ENCODE measurements at places on chromosomes 5 and 9.

- DNase-seq = no peak
Observed at GRCh38 chr5:113203916-113204315, 227.3 kb downstream of the DCP2 start.

- no peak for DNase-seq
Observed at GRCh38 chr5:116883875-116884274, 309.3 kb upstream of the SEMA6A start.

DNA sequence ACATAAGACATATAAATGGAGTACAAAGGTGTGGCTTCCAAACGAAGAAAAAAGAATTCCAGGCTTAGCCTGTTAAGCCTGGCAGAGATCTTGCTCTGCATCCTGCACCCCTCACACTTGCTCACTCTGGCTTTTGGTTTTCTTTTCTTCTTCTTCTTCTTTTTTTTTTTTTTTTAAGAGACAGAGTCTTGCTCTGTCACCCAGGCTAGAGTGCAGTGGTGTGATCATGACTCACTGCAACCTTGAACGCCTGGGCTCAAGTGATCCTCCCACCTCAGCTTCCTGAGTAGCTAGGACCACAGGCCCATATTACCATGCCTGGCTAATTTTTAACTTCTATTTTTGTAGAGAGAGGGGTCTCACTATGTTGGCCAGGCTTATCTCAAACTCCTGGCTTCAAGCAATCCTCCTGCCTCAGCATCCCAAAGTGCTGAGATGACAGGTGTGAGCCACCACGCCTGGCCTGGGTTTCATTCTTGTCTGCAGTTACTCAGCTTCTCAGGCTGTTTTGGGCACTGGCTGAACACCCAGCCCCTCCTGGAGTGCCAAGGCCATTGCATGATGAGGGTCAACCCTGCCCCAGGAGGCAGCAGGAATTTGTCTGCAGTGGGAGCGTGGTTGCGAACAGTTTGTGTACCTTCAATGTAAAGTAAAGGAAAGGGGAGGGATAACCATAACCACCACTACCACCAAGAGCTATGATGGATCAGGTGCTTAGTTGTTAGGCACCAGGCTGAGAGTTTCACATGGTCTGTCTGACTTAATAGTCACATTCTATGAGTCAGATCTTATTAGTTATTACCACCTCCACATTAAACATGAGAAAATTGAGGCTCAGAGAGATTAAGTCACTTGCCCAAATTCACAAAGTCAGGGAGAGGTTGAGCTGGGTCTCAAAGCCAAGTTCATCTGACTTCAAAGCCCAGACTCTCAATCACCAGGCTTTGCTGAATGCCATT is 219.2 kb upstream of the PANK3 start:
- DNase-seq = peak; percentile 33

GRCh38 chr5:120463991-120464626 is at the start of gene PRR16:
Gene PRR16, plus strand, starts transcription at chr5:120464300.
- peak; percentile 32 for DNase-seq

DNA sequence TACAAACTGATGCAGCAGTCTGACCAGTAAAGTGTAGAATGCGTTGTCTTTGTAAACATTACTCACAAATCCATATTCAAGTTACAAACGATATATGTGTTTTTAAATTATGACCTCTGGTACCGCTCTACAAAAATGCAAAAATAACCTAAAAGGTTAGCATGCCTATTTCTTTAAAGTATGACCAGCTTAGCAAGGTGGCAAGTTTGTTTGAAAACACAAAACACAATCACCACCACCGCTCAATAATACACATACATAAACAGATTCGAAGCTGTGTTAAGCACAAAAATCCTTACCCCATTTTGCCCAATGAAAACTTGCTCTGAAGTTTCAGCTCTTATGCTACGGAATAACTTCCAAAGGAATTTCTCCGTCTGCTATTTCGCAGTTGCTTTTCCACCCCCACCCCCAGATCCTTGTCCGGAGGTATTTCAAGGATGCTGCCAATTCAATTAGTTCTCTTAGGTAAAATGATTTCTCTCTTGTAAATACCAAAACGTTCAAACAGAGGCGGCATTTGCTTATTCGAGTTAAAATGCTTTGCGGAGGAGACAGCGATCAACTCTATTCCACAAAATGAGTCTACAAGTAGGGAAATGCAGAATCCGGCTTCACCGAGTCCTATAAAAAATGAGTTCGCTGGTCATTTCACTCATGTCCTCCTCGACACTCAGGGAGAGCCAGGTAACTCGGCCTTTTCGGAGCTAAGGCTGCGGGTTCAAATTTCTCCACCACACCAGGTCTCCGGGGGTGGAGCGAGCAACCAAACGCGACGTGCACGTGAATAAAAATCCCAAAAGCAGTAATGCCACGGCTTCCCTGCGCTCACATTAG is 1.2 kb downstream of the HOMER1 start:
- DNase-seq = peak; percentile 63

DNA sequence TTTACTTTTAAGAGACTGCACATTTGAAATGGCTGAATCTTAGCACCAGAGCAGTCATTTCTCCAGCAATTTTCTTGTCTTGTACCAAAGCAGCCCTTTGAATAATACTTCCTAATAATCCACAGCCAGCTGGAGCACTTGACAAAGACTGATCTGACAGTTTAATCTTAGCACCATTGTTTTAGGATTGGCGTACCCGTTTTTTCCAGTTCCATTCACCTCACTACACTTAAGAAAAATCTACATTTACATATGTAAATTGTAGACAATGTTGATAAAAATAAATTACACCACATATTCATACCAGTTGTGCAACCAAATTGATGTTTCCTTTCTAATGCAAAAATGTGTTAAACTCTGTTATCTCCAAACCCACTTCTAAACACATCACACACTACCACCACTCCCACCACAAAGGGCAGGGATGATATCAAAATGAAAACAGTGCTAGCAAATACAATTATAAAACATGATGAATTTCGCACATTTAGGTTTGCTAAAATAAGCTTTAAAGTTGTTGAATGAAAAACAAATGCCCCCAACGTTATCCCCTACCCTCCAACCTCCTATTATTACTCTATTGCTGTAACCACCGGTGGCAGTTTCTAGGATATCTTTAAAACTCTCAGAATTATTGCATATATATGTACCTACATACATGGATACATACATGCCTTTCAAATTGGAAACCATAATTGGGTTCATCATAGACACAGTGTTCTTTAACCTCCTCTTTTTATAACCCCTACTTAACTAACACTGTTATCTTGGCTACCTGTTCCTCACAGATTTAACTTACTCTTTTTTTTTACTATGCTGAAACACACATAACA is 21.5 kb downstream of the SERINC5 start:
- peak; percentile 45 for DNase-seq

- peak; percentile 30 for DNase-seq
Observed at GRCh38 chr9:20611691-20612287, 10.5 kb downstream of the MLLT3 start.

Measured in OCI-M1 (cell line).